Fibroblast of lung (primary cell): ENCODE measurements at places on chromosomes 11 and 22. TPM values are rescaled to one million over a fixed set of nuclear protein-coding genes. Genes with fewer than 3 reads are reported as not detected.

DNA sequence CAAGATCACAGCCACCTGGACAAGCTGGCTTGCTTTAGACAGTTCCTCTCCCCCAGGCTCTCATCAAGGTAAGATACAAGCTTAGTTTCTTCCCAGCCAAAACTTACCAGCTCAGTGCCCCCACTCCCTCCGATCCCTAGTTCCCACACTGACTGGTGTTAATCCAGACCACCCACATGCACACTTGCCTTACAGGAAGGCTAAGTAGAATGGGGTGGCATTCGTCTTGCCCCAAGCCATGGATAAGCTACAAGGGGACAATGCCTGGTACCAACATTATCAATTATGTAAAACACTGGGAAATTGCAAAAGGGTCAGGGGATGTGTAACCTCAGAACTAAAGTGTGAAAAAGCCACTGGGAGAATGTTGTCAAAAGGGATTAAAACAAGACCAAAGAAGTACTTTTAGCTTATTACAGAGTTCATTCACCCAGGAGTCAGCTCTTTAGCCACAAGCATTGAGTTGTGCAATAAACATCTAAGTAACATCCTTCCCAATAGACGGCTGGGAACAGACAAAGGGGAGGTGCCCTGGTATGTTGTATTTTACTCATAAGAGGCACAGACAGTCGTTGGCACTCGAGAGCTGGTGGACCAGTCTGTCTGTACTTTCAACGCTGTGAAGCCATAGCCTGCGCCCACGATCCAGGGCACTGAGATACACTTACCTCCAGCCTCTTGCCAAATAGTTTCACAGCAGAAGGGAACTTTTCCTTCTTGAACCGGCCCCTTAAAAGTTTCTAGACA, 1.1 kb downstream of the DHCR7 start:
- DNase-seq, result peak; percentile 82

GRCh38 chr11:36455658-36456111, 54.4 kb downstream of the TRAF6 start:
- DNase-seq, result peak; percentile 98

DNA sequence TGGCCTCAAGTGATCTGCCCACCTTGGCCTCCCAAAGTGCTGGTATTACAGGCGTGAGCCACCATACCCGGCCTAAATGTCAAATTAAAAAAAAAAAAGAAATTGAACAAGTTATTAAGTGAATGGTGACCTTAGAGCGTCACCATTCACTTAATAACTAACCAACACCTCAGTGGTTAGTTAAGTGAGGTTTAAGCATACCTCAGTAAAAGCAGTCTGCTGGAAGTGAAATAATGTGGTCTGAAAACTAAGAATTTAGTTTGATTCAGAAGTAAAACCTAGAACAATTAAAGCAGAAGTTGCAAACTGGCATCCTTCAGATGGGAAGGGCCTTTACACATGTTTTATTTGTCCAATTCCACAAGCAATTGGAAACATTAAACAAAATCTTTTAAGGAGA, 71.5 kb downstream of the FCHSD2 start:
- no peak for DNase-seq

- DNase-seq, result no peak
Observed at GRCh38 chr22:36285545-36285944, 32.6 kb downstream of the APOL1 start.

GRCh38 chr22:24500277-24500820, 5.2 kb downstream of the UPB1 start:
- DNase-seq, result no peak

DNA sequence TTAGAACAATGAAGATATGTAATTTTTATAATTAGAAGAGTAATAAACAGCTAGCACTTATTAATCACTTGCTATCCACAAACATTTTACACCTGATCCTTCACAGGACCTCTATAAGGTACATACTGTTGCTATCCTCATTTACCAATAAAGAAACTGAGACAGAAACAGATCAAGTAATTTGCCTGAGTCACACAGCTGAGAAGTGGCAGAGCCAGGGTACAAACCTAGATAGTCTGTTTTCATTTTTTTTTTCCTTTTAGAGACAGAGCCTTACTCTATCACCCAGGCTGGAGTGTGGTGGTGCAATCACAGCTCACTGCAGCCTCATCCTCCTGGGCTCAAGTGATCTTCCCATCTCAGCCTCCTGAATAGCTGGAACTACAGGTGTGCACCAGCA, 71.8 kb upstream of the PTH start:
- DNase-seq, result no peak

DNA sequence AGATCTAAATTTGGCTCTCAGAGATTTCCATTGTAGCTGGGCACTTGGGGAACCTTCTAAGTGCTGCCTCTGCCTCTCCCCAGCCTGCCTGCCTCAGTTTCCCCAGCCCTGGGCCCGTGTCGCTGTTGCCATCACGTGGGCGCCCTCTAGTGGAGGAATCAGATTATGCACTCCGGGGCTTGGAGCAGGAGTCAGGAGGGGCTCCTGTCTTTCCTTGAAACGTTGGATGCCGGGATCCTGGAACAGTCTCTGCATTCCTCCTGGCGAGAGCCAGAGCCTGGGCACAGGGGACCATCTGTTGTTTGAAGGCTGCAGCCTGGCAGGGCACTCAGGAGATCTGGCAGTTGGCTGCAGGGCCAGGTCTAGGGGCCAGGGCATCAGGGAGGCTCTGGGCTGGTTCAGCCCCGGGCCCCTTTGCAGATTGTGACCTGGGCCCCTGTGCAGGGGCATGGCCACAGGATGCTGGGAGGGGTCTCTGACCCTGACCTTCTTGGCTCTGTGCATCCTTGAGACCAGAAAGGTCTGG, 71.6 kb downstream of the LRP5 start:
- peak; percentile 19 for DNase-seq

GRCh38 chr11:65553301-65554001, 4.7 kb downstream of the LTBP3 start:
- DNase-seq, result no peak

- no peak for DNase-seq
Observed at GRCh38 chr11:58292017-58292416, 24.0 kb upstream of the OR10W1 start.

- DNase-seq, result no peak
Observed at GRCh38 chr11:128900468-128900867, 9.3 kb downstream of the KCNJ5 start.

DNA sequence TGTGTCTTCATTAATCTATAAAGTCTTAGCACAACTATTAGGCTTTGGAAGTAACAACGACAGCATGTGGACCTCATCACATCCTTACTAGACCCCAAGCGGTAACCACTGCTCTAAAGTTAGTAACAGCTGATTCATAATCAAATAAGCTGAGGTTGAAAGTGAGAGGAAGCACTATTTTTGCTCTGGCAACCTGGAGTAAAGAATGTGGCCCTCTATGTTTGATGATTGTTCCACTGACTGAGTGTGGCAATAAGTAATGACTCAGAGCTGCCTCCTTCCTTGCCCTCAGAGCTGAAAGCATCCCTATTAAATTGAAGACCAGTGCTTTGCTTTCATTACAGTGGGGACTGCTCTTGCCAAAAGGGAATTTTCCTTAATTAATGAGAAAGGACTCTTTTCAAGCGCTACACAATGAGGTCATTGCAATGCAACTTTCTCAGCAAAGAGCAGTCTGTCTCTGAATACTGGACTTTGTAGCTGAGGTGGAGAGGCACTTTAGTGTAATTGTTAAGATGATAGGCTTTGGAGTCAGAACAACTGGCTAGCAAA, 906.1 kb upstream of the RAG2 start:
- peak; percentile 68 for DNase-seq

GRCh38 chr11:58924230-58924629, 15.1 kb upstream of the GLYATL1 start:
- DNase-seq, result no peak

CD3D gene
- not detected in 2 replicates for polyA plus RNA-seq

SYT12 gene
- polyA plus RNA-seq, result 0.07 TPM in 1 of 2 replicates, not detected in the other

CD59 gene
- polyA plus RNA-seq, result 1,165 and 1,404 TPM in 2 replicates

CCDC116 gene
- 0.03 and 0.06 TPM in 2 replicates for polyA plus RNA-seq

NLRP14 gene
- polyA plus RNA-seq, result 0.05 and 0.07 TPM in 2 replicates

PARVG gene
- polyA plus RNA-seq, result not detected in 2 replicates

ALDH3B1 gene
- polyA plus RNA-seq, result 19.1 and 39.0 TPM in 2 replicates
